ENCODE measurements at places on chromosomes 6 and 20.

DNA sequence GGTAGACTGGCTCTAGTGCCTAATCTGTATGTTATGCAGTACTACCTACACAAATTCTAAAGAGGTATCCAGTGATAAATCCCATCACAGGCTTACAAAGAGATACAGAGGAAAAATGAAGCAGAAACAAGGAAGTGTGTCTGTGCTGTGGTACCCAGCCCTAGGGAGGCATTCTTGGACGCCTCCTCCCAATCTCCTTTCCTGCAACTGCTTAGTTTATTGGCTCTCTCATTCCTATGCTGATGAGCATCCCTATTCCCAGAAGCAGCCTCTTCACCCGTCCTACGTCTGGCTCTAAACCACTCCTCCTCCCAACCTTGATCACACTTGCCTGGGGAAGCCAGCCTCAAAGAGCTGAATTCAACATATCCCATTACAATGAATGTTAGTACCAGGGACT, 34.5 kb upstream of the TGM6 start:
- no peak for DNase-seq

GRCh38 chr6:66930559-66931290, 1223.7 kb upstream of the EYS start:
- DNase-seq = no peak

DNA sequence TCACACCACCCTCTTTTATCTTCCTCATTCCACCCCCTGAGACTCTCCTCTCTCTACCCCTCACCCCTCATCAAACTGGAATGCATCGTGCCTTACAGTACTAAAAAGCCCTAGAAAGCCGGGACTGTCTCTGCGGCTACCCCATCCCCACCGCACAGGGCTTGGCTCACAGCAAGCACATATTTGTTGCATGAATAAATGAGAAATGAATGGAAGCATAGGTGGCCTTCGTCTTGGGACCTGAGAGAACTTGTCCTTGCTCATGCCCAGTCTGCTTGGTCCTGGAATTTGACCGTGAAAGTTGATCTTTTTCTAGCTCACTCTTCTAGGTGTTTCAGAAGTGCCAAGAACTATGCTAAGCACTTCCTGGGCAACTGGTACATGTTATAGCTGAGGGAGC, 53.3 kb downstream of the APCDD1L start:
- DNase-seq = no peak

- no peak for DNase-seq
Measured at GRCh38 chr6:138007014-138007472, 100.2 kb downstream of the PERP start.

DNA sequence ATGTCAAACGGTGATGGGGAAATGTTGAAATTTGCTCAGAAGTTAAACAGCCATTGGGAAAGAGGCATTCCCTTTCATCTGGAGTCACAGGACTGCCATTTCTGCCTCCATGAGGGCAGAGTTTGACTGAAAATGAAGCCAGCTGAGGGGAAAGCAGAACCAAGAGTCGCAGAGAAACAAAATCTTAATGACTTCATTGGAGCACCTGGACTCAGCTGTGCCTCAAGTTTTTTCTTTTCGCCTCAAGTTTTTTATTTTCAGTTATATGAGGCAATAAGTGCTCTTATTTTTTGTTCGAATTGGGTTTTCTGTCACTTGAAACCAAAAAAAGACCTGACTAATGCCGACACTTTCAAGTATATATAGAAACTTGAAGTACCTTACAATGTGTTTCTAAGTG, 161.3 kb downstream of the PKHD1 start:
- no peak for DNase-seq

GRCh38 chr6:109347779-109348178, 34.5 kb downstream of the CD164 start:
- no peak for DNase-seq

Data from activated CD4-positive, alpha-beta T cell treated with anti-CD3 and anti-CD28 coated beads, Interleukin-2, amount 50 U/mL, for 4 hours (primary cell).